ENCODE measurements at places on chromosomes 16 and 17.

GRCh38 chr17:44105483-44105882 is 18.0 kb downstream of the HDAC5 start:
- no peak for DNase-seq

DNA sequence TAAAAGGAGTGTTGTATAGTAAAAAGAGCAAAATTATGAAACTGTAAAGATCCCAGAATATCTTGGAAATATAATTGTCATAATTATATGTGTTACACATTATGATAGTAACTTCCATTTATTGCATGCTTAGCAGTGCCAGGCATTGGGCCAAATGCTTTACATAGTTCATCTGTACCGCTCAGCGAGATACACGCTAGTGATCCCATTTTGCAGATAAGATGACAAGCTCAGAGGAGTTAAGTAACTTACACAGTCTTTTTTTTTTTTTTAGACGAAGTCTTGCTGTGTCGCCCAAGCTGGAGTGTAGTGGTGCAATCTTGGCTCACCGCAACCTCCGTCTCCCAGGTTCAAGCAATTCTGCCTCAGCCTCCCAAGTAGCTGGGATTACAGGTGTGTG is 6.8 kb upstream of the EZH1 start:
- peak; percentile 46 for DNase-seq

- no peak for DNase-seq
Observed at GRCh38 chr16:81335669-81336068, 20.9 kb downstream of the GAN start.

- no peak for DNase-seq
Observed at GRCh38 chr17:50688245-50688644, 19.5 kb downstream of the ANKRD40 start.

DNA sequence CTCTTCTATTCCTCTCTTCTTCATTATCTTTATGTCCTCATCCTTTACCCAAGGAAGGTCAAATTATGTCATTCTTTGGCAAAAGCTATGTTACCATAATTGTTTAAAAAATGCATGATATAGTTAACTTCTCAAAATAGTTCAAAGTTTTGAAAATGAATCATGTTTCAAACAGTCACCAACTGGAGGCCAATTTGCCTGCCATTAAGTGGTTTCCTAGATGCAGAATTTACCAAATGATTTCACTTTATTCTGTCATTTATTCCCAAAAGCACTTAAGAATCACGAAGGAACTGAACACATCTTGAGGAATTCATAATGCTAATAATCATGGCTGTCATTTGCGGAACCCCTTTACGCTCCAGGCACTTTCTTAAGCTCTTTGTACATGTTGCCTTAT is 190.9 kb upstream of the CDH11 start:
- no peak for DNase-seq

- DNase-seq = no peak
Observed at GRCh38 chr16:58399718-58400633, 7.7 kb downstream of the GINS3 start.

GRCh38 chr17:3880983-3881382 is 11.9 kb downstream of the CAMKK1 start:
- DNase-seq = no peak

DNA sequence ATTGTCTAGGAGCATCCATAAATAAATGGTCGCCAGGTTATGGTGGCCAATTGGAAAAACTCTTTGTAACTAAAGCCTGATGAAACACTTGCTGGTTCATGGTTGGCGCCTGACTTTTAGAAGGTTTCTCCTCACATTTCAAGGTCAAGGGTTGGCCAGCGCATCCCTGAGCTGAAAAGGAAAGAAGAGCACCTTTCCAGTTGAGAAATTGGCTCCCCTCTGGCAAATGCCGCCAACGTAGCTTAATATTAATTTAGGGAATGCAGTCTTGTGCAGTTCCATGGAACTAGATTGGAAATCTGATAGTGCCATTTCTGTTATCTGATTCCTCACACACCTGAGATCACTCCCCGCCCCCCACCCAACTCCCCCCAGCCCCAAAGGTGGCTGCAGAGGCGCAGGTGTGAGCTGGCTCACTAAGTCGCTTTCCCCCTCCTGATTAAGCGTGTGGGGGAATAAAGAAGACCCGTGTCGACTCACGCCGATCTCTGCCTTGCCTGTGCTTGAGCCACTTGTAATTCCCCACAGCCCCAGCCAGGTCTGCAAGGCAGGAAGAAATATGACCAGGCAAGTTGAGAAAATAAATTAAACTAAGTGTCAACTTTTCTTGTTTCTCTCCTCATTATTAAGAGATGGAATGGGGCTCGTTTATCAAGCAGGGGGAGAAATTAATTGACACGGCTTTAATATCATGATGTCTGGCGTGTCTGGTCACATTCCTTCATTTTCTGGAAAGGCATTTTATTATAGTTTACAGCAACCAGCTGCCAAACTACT is 157.7 kb downstream of the CCDC182 start:
- DNase-seq = no peak

DNA sequence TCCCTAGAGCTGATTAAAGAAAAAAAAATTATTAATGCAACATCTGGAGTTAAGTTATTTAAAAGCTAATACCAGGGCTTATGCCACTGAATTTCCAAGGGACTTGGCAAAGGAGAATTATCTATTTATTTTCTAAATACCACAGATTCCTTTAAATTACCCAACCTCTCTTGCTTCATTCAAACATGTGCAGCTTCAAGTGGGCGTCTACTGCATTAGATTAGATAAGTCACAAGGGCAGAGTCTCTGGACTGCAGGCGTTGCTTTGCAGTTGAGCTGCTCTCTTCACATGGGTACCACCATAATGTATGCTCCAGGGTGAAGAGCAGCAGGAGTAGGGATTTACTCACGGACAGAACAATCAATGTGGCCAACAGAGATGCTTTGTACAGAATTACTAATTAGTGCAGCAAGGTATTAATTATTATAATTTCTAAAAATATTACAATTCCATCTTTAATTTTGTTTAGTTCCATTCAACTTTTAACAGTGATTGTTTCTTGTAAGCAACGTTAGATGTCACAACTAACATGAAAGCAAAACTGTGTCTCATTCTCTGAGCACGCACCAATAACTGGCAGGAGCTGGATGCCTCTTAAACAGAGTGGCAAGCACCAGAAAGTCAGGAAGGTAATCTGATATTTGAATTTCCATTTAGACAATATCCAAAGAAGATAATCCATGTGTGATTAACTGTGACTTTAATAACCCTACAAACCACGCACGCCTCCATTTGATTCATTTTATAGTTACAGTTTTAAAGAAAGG is 214.2 kb downstream of the STX8 start:
- DNase-seq = peak; percentile 50

- no peak for DNase-seq
Observed at GRCh38 chr17:795276-795675, 13.1 kb downstream of the MRM3 start.

DNA sequence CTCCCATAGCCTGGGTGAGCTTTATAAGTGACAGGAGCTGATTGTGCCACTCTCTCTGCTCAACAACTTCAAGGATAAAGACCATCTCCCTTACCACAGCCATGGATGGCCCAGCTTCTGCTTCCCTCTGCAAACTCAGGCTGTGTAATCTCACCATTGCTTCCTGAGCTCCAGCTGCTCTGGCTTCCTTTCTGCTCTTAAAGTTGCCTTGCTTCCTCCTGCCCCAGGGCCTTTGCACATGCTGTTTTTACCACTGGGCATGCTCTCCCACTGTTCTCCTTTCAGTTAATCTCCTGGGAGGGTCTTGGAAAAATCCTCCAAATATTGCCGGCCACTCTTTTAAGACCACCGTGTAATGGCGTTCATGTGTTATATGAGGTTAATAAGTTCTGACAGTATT is 265.1 kb upstream of the C16orf82 start:
- DNase-seq = no peak

DNA sequence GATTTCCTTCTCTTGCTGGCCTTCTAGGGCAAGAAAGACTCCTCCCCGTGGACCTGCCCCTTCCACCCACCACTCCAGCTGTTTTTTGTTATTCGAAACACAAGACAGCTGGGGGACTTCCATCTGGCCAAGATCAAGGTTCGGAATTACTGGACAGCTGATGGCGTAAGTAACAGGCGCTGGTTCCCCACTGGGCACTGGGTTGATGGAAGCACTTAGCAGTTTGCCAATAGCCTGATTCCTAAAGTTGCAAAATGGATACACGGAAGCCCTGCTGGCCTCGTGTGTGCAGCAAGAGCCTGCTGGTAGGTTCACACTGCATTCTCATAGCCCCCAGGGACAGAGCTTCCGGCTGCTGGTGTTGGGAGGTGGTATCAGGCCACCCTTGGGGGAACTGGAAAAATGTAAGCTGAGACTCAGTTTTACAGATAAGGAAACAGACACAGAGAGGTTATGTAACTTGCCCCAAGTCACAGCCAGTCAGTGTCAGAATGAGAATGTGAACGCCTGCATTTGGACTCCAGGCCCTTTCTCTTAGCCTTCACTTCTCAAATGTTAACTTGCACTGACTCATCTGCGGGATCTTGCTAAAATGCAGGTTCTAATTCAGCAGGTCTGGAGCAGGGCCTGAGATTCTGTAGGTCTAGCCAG is 171.7 kb downstream of the KATNIP start:
- peak; percentile 20 for DNase-seq

DNA sequence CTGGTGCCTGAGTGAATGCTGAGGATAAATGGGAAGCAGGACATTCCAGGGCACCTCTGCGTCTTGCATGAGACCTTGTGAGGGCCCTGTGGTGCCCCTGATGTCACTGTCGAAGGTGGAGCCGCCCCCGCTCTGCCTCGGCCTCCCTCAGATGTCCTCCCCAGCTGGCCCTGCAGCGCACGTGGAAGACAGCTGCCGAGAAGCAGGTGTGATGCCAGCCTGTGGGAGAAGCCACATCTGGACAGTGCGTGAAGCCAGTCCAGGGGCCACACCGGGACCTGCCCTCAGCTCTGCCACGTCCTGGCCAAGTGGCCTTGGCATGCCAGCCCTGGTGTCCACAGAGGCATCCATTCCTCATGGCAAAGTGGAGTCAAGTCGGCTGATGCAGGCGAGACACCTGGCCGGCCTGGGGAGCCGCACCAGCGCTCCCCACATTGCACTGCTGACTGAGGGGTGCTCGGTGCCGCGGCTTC is 21.6 kb upstream of the METRNL start:
- DNase-seq = no peak

DNA sequence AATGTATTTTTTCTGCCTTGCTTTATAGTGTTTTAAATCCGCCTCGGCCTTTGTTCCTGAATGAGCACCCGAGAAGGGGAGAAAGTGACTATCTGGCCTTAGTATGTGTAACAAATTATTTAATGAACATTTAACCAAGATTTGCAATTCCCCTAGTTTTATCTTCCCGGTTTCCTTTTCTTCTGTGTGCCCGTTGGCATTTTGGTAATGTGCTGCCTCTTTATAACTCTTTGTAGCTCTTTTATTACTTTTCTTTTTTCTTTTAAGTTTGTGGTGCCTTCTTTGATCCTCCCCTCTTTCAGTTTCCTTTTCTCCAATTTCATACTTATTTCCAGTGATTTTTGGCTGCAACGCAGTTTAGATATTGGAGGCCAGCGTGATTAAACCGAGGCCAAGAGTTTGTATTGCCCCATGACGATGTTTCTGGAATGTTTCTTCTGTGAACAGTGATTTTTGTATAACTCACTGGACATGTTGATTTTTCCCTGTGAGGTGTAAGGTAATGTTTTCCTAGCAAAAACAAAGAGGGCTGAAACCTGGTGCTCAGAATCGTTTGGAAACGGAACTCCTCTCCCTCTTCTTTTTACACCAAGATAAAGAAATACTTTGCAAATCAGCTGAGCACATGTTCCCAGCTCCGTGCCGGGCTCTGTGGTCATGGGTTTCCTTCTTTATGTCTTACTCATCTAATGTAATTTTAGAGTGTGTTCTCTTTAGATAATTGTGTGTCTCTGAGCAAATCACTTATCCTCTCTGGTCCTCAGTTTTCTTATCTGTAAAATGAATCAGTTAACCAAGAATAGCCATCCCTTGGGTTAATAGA is 344.3 kb downstream of the WWOX start:
- peak; percentile 94 for DNase-seq

GRCh38 chr16:77785373-77785764 is 3.0 kb upstream of the VAT1L start:
- DNase-seq = no peak

DNA sequence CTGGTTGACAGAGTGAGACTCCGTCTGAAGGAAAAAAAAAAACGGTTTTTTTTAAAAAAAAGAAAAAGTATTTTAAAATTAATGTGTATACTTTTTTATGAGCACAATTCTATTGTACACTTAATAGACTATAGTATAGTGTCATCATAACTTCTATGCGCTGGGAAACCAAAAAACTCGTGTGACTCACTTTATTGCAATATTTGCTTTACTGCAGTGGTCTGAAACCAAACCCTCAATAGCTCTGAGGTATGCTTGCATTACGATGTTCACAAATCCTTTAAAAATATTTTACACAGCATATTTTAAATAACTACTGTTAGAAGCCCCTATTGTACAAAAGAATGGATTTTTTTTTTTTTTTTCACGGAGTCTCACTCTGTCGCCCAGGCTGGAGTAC is 12.4 kb upstream of the MAP2K6 start:
- DNase-seq = no peak

DNA sequence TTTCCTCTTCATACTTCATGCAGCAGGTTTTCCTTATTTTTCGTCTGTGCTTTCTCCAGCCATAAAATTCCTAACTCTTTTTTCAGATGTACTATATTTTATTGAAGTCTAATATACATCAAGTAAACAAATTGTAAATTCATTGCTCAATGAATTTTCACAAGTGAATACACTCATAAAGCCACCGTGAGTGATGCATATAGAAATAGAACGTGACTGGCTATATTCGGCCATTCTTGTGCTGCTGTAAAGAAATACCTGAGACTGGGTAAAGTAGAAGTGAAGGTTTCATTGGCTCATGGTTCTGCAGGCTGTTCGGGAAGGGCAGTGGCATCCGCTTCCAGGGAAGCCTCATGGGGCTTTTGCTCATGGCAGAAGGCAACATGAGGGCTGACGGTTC is 868.4 kb upstream of the EEF2KMT start:
- DNase-seq = no peak

DNA sequence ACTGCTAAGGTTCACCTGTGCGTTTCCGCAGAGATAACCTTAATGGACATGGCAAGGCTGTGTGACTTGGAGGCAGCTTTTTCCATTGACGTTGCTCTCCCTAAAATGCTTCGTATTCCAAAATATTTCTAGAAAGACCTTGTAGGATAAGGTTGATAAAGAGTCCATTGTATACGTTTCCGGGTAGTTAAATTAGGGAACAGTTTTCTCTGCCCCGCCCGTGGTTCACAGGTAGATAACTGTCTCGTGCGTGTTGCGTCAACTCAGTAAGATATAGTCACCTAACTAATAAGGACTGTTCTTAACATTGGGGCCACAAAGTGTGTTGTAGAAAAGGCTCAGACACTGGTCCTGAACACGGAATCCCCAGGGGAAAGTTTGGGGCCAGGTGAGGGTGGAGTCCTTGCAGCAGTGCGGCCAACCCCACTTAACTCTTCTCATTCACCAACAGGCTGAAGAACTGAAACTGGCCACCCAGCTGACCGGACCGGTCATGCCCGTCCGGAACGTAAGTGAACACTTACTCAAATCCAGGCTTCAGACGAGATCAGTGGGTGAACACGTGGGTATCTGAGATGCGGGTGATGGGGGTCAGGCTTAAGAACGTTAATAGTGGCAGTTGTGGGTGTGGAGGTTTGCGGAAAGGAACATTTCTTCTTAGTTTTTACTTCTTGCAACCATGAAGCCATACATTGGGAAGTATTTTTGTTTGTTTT is 1.6 kb downstream of the RPL13 start:
- DNase-seq = no peak

GRCh38 chr16:87457709-87458423 is 35.0 kb downstream of the ZCCHC14 start:
- DNase-seq = no peak
